ENCODE measurements at places on chromosomes 3 and 15.

DNA sequence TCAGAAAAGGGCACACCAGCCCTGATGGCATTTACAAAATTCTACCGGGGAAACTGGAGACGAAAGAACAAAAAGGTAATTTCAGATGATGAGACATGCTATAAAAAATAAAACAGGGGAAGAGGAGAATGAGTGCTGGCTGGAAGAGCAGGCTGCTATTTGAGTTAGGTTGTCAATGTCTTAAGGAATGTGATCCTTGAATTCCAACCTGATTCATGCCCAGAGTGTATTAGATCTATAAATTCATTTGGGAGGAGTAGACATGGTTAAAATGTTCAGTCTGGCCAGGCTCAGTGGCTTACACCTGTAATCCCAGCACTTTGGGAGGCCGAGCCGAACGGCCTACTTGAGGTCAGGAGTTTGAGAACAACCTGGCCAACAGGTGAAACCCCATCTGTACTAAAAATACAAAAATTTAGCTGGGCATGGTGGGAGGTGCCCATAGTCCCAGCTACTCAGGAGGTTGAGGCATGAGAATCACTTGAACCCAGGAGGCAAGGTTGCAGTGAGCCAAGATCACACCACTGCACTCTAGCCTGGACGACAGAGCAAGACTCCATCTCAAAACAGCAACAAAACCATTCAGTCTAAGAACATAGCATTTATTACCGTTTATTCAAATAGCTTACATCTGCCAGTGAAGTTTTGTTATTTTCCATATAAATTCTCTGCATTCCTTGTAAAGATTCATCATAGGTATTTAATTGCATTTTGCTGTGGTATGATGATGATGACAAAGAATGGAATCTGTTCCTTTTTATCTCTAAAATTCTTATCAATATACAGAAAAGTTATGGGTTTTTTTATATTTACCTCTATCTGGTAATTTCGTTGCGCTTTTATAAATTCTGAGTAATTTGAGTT is 126.7 kb upstream of the NR2E3 start:
- DNase-seq: no peak

DNA sequence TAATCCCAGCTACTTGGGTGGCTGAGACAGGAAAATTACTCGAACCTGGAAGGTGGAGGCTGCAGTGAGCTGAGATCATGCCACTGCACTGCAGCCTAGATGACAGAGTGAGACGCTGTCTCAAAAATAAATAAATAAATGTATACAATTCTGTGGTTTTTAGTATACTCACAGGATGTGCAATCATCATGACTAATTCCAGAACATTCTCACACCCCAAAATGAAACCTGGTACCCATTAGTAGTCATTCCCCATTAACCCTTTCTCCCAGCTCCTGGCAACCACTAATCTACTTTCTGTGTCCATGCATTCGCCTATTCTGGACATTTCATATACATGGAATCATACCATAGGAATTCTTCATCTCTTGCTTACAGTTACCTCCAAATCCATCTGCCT is 44.5 kb downstream of the LRRFIP2 start:
- DNase-seq: no peak

- DNase-seq: no peak
Measured at GRCh38 chr3:129245141-129245540, 4.3 kb upstream of the COPG1 start.

DNA sequence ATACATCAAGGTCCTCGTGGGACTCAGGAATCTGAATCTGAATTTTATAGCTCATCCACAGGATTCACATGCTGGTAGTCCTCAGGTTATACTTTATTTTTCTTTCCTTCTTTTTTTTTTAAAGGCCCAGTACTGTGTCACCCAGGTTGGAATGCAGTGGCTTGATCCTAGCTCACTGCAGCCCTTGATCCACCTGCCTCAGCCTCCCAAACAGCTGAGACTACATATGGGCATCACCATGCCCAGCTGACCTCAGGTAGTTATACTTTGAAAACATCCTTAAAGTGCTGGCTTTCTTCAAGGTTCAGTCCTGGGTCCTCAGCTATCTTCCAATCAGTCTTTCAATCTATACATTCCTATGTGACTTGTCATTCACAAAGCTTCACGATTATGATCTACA is 38.2 kb downstream of the SNX4 start:
- DNase-seq: no peak

DNA sequence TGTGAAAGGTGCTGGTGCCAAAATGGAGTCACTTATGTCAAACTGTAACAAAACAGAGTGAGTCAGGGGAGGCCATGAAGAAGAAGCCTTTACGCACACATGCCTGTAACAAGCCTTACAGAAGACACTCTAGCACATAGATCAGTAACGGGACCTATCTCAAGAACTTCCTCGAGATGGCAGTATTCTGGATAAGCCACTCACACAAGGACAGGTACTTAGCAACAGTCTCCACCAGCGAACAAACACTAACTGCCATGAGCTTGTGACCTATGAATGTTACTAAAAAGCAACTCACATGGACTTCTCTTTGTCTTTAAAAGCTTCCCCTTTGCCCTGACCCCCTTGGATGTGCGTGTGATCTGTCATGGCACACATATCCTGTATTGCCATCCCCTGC is 235.1 kb downstream of the CD47 start:
- DNase-seq: no peak

GRCh38 chr15:63466378-63467192 is 37.8 kb upstream of the USP3 start:
- DNase-seq: peak; percentile 66

GRCh38 chr3:125189378-125190165 is 23.0 kb downstream of the SLC12A8 start:
- DNase-seq: no peak

DNA sequence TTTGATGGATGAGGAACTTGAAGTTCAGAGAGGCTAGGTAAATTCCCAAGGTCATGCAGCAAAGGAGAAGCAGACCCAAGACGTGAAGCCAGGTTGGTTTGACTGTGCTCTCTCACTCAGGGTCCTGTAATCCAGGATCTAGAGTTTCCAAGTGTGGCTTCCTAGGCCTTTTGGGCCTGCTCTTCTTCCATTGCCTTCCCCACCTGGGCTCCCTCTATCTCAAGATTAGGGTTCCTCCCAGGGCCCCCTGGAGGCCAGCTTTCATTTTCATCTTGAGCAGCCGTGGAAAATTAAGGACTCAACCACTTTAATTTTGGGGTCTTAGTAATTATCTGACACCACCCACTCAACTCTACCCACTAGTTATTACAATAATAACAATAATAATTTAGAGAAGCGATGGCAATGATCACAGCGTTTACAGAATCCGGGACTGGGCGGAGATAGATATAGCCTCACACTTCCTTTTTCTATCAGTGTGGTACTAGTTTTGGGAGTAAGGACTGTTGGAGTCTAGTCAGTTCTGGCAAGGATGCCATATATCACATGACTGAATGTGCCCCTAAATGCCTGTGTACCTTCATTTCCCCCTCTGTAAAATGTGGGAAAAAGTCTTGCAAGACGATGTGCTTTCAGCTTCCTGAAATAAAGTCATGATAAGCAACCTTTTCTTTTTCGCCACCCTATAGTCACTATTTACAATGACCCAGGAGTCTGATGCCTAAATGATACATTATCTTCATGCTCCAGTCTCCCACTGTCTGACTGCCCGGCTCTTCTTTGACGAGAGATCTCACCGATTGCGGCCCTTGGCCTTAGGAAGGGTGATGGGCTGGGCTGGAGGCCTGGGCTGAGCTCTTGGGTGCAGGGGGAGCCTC is 30.2 kb upstream of the MAGEF1 start:
- no peak for DNase-seq

DNA sequence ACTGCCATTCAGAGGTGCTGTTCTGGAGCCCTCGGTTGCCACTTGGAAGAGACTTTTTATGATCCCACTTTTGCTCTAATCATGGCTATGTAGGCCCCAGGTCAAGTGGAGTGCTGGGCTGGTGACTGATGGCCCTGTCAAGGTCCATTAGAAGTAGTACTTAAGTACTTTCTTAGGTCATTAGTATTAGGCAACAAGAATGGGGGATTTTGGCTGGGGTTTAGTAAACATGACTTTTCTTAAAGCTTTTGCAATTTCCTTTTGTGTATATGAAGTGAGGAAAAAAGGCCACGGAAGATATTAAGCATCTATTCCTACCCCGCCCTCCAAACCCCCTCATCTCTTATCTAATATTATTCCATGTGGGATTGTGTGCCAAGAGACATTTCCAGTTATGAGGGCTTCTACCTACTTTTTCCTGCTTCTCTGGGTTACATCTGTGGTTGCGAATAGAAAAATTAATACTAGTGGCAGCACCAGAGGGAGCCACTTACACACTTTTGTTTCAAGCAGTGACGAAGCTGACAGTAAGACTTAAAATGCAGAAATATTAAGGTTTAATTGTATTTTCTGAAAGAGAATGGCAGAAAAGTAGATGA is 13.9 kb downstream of the NLGN1 start:
- DNase-seq: no peak

DNA sequence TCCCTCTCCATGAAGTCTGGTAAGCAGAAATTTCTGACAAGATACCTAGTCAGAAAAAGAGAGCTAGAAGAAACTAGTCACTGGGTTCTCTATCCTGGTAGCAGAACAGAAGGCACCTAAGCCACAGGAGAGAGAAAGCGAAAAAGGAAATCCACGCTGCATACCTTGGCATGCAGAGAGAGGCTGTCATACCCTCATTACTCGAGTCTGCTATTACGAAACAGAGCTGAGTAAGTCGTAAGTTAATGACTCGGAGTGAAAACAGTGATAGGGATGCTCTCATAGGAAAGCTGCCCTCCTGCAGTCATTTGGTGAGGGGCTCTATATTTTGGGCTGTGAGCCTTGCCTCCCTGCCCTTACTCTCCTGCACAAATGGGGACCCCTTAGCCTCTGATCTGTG is 16.2 kb downstream of the CLRN1 start:
- no peak for DNase-seq

DNA sequence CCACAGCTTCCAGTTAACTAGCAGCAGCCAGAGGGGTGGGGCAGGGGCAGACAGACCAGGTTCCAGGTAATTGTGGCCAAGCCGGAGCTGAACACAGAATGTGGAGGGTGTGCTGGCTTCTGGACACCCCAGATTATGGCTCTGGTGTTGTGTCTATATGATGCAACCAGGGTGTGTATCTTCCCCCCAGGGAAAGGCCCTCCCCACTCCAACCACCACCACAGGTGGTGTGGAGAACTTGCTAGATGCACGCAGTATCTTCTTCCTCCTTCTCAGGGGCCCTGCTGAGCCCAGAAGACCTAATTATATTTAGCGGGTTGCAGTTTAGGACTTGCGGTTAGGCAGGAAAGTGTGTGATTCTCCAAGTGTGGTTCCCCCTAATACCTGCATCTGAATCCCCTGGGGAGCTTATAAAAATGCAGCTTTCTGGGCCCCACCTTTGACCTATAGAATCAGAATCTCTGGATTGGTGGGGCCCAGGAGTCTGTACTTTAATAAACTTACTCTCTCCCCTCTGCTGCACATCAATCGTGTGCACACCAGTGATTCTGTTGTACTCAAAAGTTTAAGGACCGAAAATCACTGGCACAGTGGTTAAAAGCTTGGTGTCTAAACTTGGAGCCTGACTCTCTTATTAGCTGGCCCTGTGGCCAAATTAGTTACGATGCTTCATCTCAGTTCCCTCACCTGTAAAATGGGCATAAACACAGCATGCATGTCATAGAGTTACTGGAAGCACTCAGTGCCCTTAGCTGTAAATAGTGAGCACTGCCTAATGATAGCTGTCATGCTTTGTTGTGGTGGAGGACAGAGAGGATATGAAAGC is 379.1 kb upstream of the PROK2 start:
- no peak for DNase-seq

DNA sequence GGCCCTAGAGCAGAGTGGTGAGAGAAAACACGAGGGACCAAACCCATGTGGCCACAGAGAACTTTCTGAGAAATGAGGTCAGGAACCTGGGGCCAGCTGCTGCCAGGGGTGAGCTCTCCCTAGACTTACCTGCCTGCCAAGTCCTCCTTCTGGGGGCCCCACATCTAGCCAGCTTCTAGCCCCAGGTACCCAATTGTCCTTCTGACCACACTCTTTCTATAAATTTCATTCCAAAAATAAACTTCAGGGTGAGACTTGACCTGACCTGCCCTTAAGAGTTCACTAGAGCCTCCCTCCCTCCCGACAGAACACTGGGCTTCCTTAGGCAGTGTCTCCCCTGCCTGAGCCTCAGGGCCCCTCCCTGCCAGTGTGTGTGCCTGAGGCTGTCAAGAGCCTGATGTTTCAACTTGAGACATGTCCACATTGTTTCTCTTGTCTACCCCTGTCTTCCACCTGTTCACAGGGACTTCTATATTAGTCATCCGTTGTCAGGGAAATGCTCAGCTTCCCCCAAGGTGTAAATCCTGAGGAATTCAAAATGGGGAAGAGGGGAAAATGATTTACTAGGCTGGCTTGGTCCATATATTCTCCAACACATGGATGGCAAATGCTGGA is 312.8 kb upstream of the TLE3 start:
- DNase-seq: no peak

- DNase-seq: no peak
Measured at GRCh38 chr15:89937365-89938350, 24.9 kb upstream of the ARPIN start.

- DNase-seq: no peak
Measured at GRCh38 chr3:167972502-167972901, 123.2 kb downstream of the GOLIM4 start.

DNA sequence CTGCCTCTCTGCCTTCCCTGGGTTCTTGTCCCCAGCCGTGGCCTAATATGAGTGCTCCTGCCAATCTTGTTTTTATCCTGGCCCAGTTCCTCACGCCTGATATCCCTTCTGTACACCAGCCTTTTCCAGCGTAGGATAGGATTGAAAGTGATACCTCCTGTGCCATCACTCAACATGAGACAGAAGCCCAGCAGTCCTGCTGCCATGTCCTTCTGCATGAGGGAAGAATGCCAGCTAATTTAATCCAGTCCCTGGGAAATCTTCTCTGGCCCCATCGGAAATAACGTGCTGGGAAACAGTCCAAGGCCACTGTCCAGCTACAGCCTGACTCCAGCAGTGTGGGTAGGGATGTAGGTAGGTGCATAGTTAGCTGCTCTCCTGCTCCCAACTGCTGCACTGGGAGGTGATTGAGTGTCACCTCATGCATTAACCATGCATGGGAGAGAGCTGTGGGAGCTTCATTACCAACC is 92.0 kb upstream of the TPM1 start:
- DNase-seq: no peak

DNA sequence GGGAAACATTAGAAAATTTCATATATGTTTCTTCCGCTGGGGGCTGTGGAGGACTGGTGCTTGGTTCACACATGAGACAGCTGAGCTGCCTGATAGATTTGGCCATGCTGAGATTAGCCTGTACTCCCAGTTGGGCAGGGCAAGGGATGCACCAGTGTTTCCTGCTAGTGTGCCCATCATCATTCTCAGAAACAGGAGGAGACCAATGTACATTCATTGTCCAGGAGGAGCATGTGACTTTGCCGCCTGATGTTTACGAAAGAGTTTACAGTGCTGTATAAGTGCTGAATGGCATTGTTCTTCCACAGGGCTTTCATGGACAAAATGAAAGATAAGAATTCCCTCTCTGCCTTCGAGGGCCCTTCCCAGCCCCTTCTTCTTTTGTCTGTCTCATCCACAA is 311.1 kb upstream of the THBS1 start:
- DNase-seq: no peak

All from CD4-positive, alpha-beta T cell treated with Interleukin-1 beta for 1 hour (primary cell).